RKO (cell line): ENCODE measurements at places on chromosomes 2 and 18.

GRCh38 chr2:136257893-136258292 is 139.9 kb upstream of the CXCR4 start:
- no peak for DNase-seq

DNA sequence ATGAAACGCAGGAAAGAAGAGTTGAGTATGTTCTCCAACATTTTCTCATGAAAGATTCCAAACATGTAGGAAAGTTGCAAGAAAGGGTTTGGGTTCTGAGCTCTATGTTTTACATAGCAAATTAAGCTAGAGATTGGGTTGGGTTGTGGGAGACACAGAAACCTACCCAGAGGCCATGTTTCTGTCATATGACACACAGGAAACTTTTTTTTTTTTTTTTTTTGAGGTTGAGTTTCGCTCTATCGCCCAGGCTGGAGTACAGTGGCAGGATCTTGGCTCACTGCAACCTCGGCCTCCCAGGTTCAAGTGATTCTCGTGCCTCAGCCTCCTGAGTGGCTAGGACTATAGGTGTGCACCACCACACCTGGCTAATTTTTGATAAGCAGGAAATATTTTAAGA is 57.6 kb downstream of the DOCK10 start:
- DNase-seq = no peak

DNA sequence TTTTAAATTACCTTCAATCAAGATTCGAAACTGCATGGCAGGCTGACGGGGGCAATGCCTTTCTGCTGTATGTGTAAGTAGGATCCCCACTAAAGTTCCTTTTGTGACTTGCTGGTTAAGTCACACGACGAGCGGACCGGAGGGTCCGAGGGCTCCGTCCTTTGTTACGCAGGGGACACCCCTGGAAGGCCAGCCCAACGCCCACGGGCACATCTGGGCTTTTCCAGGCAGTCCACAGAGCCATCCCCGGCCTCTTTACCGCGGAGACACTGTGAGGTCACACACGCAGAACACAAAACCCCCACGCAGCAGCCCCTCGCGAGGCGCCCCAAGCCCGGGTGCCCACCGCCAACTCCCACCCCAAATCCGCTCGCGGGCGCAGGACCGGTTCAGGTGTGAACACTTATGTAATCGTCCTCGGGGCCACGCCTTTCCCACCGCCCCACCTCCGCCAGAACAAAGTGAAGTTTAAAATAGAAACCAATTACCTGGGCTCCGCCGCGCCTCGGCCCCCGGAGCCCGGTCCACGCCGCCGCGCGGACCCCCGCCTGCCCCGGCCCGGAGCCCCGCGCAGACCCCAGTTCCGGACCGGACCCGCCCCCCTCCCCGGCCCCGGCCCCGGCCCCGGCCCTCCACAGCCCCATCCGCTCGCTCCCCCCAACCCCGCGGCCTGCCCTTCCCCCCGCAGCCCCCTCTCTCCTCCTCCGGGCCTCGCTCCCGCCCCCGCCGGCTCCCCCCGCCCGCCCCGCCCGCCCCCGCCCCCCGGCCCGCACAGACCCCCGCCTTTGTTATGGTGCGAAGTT is 4.2 kb downstream of the ZNF516 start:
- DNase-seq = peak; percentile 30

DNA sequence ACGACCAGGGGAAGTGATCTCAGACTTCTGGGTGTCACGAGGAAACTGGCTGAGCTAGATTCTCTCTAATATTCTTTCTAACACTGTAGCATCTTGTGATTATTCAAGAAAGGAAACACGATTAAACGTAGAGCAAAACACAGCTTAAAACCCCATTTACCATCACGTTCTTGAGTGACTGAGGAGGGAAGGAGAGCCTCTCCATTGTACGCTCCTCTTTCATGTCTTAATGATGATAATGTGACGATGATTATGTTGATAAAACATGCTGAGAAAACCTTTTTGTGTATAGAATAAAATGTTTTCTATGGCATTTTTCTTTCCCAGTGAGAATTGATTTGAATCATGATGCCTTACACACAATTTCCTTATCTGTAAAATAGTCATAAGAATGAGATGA is 705.6 kb upstream of the ID2 start:
- DNase-seq = no peak

- DNase-seq = no peak
These were observed 60.5 kb downstream of the INSIG2 start for GRCh38 chr2:118148809-118149208.

DNA sequence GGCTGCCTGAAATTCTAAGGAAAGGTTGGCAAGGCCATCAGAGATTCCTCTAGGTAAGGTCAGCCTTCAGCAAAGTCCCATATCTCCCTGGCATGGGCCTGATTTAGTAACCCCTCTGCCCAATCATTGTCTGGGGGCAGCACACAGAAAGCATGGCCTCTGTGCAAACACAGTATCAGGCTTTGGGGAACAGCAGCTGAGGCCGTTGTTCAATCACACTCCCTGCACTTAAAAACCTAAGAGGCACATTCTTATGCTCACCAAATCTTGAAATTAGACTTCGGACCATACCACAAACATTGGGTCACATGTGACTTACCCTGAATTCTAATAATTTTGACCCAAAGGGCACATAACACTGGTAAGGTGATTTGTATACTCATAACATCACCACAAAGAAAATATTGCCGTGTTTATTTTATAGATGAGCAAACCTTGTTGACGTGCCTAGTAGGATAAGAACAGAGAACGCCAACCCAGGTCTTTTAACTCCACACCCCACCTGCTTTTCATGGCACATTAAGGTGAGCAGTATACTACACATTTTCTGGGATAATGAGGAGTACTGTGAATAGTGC is 212.7 kb downstream of the HNMT start:
- DNase-seq = no peak

GRCh38 chr2:46870051-46870839 is 45.4 kb downstream of the MCFD2 start:
- no peak for DNase-seq

- DNase-seq = no peak
These were observed 26.3 kb downstream of the IRS1 start for GRCh38 chr2:226773291-226773690.

DNA sequence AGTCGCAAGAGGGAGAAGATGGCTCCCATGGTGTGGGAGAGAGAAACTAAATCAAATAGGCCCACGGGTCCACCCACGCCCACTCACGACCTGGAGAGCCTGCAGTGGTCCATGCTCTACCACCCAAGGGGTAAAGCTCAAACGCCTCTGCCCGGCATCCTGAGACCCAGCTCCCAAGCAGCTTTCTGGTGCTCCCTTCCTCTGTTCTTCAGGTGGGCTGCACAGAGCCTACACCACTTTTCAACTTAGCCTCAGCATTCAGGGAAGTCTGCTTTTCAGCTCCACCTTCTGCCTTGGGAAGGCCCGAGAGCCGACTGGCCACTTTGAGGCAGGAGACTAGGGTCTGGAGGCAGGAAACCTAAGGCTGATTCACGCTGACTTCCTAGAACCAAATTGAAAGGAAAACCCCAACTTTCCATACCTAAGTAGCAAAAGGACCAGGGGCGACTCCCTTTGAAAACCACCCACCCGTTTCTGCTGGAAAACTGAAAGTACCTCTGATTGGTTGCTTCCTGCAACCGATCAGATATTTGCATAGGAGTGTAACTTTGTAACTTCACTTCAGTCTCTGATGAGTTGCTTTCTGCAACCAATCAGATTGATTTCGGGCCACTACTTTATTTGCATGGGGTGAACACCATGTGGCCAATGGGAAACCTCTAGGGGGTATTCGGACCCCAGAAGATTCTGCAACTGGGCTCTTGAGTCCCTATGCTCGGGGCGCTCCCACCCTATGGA is 26.8 kb upstream of the SPATA3 start:
- no peak for DNase-seq

DNA sequence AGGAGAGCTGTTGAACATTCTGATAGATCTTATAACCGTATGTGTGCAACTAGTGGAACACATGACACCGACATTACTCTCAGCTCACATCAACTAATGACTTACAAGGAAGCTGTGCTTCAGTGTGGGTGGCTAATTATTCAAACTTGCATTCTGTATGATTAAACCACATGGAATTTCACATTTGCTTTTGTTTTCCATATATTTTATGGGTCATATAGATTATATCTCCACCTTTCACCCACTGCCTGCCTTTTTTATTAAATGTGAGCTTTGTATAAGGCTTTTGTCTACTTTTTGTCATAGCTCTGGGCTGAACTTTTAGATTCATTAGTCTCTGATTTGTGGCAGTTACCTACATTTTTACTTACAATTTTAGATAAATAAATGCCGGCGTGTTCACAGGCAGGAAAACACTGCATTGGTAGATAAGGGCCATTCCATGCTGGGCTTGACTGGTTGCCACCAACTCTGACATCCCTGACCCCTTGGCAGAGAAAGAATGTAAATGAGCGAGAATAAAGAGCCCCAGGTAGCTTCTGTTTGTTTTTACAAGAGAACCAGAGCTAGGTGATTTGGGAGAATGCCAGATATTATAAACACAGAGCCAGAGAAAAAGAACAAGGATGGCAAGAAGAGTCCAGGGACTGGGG is 35.7 kb downstream of the LYPD6 start:
- peak; percentile 33 for DNase-seq

DNA sequence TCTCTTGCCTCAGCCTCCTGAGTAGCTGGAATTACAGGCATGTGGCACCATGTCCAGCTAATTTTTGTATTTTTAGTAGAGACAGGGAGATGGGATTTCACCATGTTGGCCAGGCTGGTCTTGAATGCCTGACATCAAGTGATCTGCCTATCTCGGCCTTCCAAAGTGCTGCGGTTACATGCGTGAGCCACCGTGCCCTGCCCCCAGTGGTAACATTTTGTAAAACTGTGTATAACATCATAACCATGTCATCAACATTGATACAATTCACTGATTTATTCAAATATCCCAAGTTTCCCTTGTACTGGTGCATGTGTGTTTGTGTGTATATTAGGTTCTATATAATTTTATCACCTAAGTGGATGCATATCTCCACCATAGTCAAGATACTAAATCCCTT is 70.0 kb downstream of the PDCL3 start:
- no peak for DNase-seq

GRCh38 chr2:175432021-175432420 is 250.5 kb upstream of the ATP5MC3 start:
- no peak for DNase-seq

DNA sequence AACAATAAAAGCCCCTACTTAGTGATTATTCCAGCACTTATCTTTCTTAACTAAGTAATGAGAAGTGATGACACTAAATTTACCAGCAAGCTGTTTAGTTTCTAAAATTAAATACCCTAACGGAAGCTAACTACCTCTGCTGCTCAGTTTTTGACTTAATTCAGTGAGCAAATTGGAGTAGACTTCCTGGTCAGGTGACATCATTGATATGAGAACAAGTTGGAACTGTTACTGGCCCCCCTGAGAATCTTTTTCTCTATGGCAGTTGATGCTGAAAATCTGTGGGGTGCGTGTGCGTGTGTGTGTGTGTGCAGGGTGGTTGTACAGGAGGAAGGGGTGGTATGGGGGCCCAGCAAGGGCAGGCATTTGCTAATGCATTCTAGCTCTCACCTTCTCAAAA is 35.5 kb upstream of the BMP10 start:
- DNase-seq = no peak

DNA sequence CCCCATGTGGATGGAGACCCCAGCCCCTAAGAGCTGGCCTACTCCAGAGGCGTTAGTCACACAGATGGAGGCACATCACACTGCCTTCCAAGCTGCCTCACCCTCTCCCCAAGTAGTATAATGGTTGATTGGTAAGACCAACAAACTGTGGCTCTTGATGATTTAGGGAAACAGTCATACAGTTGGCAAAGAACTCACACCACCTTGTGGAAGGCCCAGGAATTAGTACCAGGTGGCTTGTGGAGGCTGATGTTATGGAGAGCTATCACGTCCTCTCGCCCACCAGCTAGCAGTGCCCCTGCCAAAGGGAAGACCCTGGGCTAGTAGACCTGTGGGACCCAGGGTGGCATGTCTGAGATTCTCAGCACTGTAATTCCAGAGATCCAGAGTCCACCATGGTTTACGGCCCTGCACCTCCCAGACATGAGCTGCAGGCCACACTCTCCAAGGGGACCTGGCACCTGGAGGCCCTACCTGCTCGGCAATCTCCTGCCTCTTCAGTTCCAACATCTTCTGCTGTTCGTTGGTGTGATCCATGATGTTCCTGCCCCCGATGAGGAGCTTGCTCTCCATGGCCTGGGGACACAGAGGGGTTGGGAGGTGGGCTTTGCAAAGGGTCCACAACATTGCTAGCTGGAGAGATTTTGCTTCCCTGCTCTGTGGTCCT is 26.3 kb downstream of the KIF3C start:
- no peak for DNase-seq

DNA sequence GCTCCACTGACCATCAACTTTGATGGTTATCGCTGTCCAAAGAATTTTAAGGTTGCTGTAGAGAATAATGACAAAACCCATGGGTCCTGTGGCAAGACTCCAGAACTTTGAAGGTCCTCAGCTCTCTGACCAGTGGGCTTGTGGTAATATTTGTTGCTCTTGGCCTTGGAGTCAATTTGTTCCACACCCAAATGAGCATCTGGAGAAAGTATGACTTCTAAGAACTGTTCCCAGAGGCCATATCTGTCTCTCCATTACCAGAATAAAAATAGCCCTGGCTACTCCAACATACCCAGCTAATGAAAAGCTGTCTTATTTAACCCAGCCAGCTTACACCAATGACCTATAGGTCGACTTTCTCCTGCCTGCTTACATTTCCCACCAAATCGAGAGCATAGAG is 466.4 kb downstream of the MEIS1 start:
- no peak for DNase-seq

DNA sequence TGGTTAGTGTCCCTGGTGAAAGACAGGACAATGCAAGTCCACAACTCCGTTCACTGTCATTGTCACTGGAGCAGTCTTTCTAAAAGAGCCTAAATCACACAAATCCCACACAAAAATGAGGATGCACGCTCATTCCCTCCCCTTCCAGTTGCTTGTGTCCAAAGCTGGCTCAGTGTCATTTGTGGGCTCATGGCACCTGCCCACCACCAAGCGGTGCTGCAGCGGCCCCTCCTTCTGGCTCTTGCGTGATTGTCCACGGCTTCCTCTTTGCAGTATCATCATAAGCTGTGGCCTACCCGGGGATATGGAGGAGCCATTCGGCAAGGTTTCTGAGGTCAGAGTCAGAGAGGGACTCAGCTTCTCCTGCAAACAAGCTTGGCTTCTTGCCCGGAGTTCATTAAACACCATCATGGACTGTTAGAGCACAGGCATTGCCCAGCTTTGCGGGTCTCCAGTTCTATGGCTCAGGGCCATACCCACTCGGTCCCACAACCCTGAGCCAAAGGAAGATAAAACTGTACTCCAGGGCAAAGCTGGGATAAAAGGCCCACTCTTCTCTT is 179.4 kb upstream of the AGAP1 start:
- DNase-seq = no peak

GRCh38 chr2:119233326-119234020 is 9.8 kb downstream of the STEAP3 start:
- DNase-seq = no peak

GRCh38 chr2:209534228-209534627 is 110.4 kb downstream of the MAP2 start:
- DNase-seq = no peak
